ENCODE measurements at places on chromosomes 2 and 18. TPM values are rescaled to one million over a fixed set of nuclear protein-coding genes. Genes with fewer than 3 reads are reported as not detected.

CRYGD gene
- not detected for total RNA-seq

LHCGR gene
- not detected for total RNA-seq

BCL11A gene
- total RNA-seq = 15.4 TPM

C2orf72 gene
- 1.3 TPM for total RNA-seq

ZNF892 gene
- total RNA-seq = 4.8 TPM

HOXD13 gene
- total RNA-seq = not detected

IGFBP5 gene
- total RNA-seq = 500 TPM

MAL gene
- not detected for total RNA-seq

DNA sequence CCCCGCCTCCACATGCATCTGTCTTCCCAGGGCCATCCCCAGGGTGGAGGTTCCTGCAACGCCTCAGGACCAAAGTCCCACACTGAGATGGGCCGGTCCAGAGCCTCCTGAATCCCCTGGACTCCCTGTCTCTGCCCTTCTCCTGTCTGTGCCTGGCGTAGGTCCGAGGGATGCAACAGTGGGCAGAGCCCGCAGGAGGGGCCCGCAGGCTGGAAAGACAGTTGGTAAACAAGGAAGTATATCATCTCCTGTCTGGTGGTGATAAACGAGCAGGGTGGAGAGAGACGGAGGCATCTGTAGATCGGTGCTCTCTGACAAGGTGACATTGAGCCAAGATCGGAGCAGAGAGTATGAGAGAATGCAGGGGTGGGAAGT lies 72.6 kb upstream of the RAB6C start:
- H3K4me3 ChIP-seq = no peak overlapping the region
- H3K27ac ChIP-seq = peak overlapping the region; percentile 32
- H3K36me3 ChIP-seq = no peaks in the 10 kb centered on the region
- H3K27me3 ChIP-seq = peaks cover 10% of the 10 kb centered on the region
- no peak for DNase-seq

GRCh38 chr2:170310876-170311502 lies 133.0 kb downstream of the MYO3B start:
- no peak for DNase-seq
- H3K4me3 ChIP-seq = no peak overlapping the region
- peaks cover 10% of the 10 kb centered on the region for H3K4me1 ChIP-seq
- H3K27me3 ChIP-seq = no peaks in the 10 kb centered on the region
- no peaks in the 10 kb centered on the region for H3K36me3 ChIP-seq

DNA sequence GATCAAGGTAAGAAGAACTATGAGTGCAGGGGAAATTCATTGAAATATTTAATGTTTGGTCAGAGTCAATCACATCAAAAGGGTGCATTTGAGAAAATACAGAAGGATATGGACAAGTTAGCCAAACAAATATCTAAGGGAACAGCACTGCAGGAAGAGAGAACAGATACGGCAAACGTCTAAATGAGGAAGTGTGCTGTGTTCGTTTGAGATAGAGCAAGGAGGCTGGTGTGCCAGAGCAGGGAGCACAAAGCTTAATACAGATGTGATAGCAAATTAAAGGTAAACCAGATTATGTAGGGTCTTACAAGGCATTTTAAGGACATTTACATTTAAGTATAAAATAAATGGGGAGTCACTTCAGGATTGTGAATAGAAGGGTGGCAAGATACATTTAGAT lies 241.3 kb upstream of the ZNF804A start:
- H3K36me3 ChIP-seq = no peaks in the 10 kb centered on the region
- H3K27ac ChIP-seq = no peak overlapping the region
- H3K27me3 ChIP-seq = peaks cover 12% of the 10 kb centered on the region
- no peak overlapping the region for H3K4me3 ChIP-seq
- no peak for DNase-seq

DNA sequence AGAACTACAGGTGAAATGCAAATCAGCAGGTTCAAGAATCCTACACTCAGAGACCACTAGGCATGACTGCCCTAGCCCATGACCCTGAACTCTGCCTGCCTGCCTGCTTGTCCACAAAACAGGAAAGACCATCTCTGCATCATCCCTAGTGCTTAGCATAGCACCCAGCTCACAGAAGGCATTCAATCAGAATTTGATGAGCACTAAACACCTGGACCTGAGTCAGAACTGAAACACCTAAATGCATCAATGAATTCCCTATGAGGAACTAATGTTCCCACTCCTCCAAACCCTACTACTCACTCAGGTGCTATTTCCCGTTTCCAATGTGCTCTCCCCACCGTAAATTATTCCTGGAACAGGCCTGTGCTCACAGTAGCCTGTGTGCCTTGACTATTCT lies 21.7 kb downstream of the MRPS5 start:
- peaks cover 46% of the 10 kb centered on the region for H3K36me3 ChIP-seq
- no peaks in the 10 kb centered on the region for H3K4me1 ChIP-seq
- no peak overlapping the region for H3K4me3 ChIP-seq
- H3K27ac ChIP-seq = no peak overlapping the region

DNA sequence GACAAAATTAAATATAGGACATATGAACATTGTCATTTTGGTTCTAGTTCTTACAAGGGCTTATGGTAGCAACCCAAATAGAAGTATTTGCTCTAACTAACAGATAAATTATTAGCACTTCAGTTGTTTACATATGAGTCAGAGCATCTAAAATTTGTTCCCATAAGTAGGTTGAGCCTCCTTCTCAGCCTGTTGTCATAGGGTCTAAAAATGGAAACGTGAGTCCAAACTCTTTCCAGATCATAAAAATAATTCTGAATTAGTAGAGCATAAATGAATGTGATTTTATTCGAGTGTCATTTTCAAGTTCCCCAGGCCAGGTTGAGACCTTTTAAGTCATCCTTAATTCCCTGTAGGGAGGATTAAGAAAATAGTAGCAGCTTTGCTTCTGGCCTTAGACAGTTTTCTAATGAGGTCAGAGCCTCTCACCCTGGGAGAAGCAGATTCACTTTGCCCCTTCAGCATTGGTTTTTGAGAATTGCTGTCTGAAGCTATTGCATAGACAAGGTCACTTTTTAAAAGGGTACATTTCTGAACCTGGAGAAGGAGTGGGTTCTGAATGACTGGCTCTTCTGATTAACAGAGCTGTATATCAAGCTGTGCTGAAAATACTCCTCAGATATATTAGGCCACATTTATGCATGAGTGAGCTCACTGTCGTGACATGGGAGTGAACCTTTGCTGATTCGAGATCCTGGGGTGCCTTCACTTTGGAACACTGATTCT lies 164.3 kb downstream of the NEDD4L start:
- H3K4me3 ChIP-seq = no peak overlapping the region
- H3K36me3 ChIP-seq = no peaks in the 10 kb centered on the region
- H3K27me3 ChIP-seq = no peaks in the 10 kb centered on the region

DNA sequence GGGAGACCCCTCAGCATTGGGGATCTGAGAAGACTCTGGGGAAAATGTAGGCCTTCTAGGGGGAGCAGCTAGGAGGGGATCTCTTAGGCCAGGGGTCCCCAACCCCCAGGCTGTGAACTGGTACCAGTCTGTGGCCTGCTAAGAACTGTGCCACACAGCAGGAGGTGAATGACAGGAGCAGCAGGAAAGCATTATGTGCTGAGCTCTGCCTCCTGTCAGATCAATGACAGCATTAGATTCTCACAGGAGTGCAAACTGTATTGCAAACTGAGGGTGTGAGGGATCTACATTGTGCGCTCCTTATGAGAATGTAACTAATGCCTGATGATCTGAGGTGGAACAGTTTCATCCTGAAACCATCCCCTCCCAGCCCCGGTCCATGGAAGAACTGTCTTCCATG lies 127.3 kb downstream of the SCG2 start:
- H3K4me3 ChIP-seq = no peak overlapping the region
- DNase-seq = no peak
- H3K4me1 ChIP-seq = peaks cover 32% of the 10 kb centered on the region
- no peaks in the 10 kb centered on the region for H3K36me3 ChIP-seq

- H3K27me3 ChIP-seq = peaks cover 8% of the 10 kb centered on the region
- no peak overlapping the region for H3K4me3 ChIP-seq
- no peak overlapping the region for H3K27ac ChIP-seq
- H3K4me1 ChIP-seq = no peaks in the 10 kb centered on the region
- no peak for DNase-seq
These were observed 334.9 kb downstream of the SOX11 start for GRCh38 chr2:6027066-6027465.

DNA sequence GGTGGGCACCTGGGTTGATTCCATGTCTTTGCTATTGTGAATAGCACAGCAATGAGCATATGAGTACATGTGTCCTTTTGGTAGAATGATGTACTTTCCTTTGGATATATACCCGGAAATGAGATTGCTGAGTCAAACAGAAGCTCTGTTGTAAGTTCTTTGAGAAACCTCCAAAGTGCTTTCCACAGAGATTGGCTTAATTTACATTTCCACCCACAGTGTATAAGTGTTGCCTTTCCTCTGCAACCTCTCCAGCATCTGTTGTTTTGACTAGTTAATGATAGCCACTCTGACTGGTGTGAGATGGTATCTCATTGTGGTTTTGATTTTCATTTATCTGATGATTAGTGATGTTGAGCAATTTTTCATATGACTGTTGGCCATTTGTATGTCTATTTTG lies 194.8 kb downstream of the ZNF804A start:
- H3K36me3 ChIP-seq = no peaks in the 10 kb centered on the region
- no peaks in the 10 kb centered on the region for H3K4me1 ChIP-seq
- H3K4me3 ChIP-seq = no peak overlapping the region
- H3K27me3 ChIP-seq = peaks cover 10% of the 10 kb centered on the region

- H3K27me3 ChIP-seq = no peaks in the 10 kb centered on the region
- no peaks in the 10 kb centered on the region for H3K36me3 ChIP-seq
- DNase-seq = no peak
- no peak overlapping the region for H3K4me3 ChIP-seq
These were observed 18.2 kb downstream of the HPCAL1 start for GRCh38 chr2:10320933-10321332.

GRCh38 chr2:207768168-207768865 lies 1.4 kb downstream of the FZD5 start:
- H3K36me3 ChIP-seq = peaks cover 2% of the 10 kb centered on the region
- H3K4me1 ChIP-seq = peaks cover 34% of the 10 kb centered on the region
- DNase-seq = no peak
- H3K4me3 ChIP-seq = peak overlapping the region; percentile 78

- peaks cover 6% of the 10 kb centered on the region for H3K4me1 ChIP-seq
- DNase-seq = peak; percentile 24
- H3K27me3 ChIP-seq = peaks cover 19% of the 10 kb centered on the region
- H3K36me3 ChIP-seq = no peaks in the 10 kb centered on the region
- no peak overlapping the region for H3K4me3 ChIP-seq
- no peak overlapping the region for H3K27ac ChIP-seq
These were observed 18.9 kb upstream of the MAL start for GRCh38 chr2:95006588-95006987.

DNA sequence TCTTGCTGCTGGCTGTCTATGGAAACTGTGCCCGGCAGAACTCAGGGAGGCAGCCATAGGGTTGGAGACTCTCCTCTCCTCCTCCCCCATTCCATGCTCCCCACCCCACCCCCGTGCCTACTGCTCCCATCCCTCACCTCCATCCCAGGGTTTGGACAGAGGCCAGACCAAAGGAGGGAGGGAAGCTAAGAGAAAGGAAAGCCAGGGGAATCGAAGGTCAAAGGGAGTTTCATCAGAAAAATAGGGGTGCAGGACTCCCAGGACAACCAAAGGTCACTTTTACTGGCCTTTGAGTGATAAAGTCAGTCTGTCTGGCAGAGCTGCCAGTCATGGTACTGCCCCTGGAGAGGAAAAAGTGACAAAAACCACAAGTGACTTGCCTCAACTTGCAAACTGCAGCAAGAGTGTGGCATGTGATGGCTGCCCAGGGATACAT lies 187.3 kb upstream of the CTAGE1 start:
- peaks cover 2% of the 10 kb centered on the region for H3K27me3 ChIP-seq
- H3K36me3 ChIP-seq = peaks cover 3% of the 10 kb centered on the region
- no peak overlapping the region for H3K4me3 ChIP-seq
- no peak for DNase-seq

DNA sequence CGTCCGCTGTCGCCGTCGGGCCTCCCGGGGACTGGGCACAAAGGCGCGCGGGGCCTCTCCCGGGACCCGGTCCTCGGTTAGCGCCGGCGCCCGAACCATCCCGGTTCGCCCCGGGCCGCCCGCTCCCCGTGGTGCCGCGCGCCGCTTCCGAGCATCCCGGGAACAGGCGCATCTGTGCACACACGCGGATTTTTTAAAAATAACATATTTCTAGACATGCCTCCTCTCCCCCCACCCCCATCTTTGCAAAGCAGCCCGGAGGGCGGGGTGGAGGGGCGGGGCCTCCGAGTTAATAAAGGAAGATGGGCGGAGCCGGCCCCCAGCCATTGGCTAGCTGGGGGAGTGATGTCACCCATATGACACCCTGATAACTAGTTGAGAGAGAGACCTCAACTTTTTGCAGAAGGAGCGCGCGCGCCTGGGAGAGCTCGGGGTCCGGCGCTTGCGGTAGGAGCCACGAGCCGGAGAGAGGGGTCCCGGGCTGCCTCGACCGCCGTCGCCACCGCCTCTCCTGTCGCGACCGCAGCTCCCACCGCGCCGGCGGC lies at the start of gene SOX11:
Gene SOX11, plus strand, starts transcription at position 400 of the 545 bp plus-strand sequence. CDS start 338 bp downstream, outside the sequence.
- no peaks in the 10 kb centered on the region for H3K27me3 ChIP-seq
- H3K36me3 ChIP-seq = no peaks in the 10 kb centered on the region
- H3K4me1 ChIP-seq = peaks cover 37% of the 10 kb centered on the region
- H3K4me3 ChIP-seq = peak within 1 kb of the TSS; percentile 88
- DNase-seq = peak; percentile 97

DNA sequence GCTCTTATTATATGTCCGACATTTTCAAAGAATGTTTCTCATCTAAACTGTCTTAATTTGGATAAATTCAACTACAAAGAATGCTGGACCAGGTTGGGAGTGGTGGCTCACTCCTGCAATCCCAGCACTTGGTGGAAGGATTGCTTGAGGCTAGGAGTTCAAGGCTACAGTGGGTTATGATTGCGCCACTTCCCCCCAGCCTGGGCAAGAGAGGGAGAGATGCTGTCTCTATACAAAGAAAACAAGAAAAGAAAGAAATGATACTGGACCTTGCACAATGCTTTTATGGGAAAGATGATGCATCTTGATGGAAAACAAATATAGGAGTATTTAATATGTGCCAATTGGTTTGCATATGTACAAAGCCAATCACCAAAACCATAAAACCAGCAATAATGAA lies 296.7 kb downstream of the LPIN1 start:
- no peak for DNase-seq
- peaks cover 16% of the 10 kb centered on the region for H3K4me1 ChIP-seq
- H3K4me3 ChIP-seq = no peak overlapping the region
- no peak overlapping the region for H3K27ac ChIP-seq
- H3K27me3 ChIP-seq = peaks cover 1% of the 10 kb centered on the region

- H3K36me3 ChIP-seq = peaks cover 3% of the 10 kb centered on the region
- H3K4me3 ChIP-seq = no peak overlapping the region
- H3K27me3 ChIP-seq = peaks cover 23% of the 10 kb centered on the region
- H3K4me1 ChIP-seq = no peaks in the 10 kb centered on the region
These were observed 17.7 kb downstream of the MYCN start for GRCh38 chr2:15957881-15958713.

- H3K36me3 ChIP-seq = peaks cover 5% of the 10 kb centered on the region
- H3K4me3 ChIP-seq = no peak overlapping the region
- H3K4me1 ChIP-seq = peaks cover 8% of the 10 kb centered on the region
These were observed 25.0 kb downstream of the ATOH8 start for GRCh38 chr2:85778646-85779379.

GRCh38 chr2:28658369-28658768 lies 93.3 kb upstream of the PPP1CB start:
- H3K36me3 ChIP-seq = no peaks in the 10 kb centered on the region
- H3K27ac ChIP-seq = peak overlapping the region; percentile 80
- H3K4me3 ChIP-seq = peak overlapping the region; percentile 21
- DNase-seq = no peak
